ENCODE measurements at places on chromosomes 4 and X. TPM values are rescaled to one million over a fixed set of nuclear protein-coding genes. Genes with fewer than 3 reads are reported as not detected.

DNA sequence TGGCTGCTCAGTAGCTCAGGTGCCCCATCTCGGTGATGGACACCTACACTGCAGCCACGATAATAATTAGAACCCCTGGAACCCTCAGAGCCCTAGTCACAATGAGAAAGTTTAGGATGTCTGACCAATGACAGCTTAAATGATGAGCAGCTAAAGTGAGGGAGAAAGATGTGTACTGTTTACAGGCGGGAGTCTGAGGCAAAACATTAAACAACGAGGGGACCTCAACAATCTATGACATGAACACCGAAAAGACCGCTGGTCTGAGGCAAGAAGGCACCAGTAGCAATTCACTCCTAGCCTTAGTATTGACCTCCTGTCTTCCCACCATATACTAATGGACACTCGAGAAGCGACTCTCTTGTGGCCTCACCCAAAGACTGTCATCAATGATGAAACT lies 369.5 kb upstream of the SMIM31 start:
- ATAC-seq, result no peak

GRCh38 chrX:17403189-17403691 lies 28.2 kb downstream of the NHS start:
- ATAC-seq, result peak; percentile 46

The STARD8 gene
- total RNA-seq, result 10.7 TPM

DNA sequence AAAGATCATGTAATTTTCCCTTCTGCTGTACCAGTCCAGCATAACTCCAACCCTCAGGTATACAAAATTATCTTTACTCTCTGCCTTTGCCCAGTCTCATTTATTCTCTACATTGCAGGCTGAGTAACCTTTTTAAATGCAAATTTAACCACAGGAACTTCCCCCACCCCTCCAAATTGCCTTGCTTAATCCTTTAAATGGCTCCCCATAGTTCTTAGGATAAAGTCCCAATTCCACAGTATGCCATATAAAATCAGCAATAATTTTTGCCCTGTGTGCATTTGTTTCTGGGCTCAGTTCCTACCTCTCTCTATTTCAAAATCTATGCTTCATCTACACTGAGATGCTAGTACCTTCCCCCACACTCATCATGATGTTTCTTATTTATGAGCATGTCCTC lies 879.7 kb downstream of the RPA4 start:
- no peak for ATAC-seq

DNA sequence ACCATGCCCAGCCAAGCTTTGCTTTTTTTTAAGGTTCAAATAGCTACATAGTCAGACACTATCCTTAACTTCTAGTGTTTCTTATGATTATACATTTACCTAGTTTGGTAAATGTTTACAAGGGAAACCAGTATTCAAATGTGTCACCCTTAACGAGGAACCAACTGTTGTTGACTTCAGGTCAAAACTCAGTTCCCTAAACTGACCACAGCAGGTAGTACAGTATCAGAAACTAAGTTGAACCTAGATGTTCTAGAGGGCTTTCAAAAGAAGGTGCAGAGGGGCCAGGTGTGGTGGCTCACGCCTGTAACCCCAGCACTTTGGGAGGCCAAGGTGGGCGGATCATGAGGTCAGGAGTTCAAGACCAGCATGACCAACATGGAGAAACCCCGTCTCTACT lies 11.3 kb downstream of the GPC4 start:
- no peak for ATAC-seq

DNA sequence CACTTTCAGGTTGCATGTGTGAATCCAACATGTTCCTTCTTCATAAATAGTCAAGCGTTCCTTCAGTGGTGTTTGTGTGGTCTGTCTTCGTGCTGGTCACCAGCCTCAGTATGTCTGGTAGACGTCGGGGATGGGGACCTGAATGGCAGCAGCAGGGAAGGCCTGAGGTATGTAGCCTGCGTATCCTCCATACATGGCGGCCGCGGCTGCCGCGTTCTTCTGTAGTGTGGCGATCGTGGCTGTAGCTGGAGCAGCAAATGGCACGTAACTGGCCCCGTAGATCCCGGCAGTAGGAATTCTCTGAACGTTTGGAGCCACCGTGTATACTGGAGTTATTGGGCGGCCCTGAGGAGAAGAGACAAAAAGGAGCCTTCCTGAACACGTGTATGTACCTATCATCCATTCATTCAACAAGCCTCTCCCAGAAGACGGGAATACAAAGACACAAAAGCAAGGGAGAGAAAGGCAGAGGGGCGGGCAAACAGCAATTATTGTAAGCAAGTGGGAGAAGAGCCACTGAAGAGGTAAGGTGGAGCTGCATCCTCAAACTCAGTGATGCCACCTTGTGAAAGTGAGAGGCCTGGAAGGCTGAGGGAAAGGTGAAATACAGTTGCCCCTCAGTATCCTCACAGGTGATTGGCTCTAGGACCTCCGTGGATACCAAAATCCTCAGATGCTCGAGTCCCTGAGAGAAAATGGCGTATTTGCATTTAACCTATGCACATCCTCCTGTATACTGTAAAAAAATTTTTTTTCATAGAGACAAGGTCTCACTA lies 90.9 kb downstream of the CHRNA9 start:
- ATAC-seq, result no peak

- ATAC-seq, result no peak
Observed at GRCh38 chr4:182829196-182829595, 88.0 kb downstream of the DCTD start.

Data from gastroesophageal sphincter (tissue), 4 donors.